ENCODE measurements at places on chromosomes 2 and 18.
A peak's percentile ranks its signal among the peaks of the same experiment; 100 is the strongest.

DNA sequence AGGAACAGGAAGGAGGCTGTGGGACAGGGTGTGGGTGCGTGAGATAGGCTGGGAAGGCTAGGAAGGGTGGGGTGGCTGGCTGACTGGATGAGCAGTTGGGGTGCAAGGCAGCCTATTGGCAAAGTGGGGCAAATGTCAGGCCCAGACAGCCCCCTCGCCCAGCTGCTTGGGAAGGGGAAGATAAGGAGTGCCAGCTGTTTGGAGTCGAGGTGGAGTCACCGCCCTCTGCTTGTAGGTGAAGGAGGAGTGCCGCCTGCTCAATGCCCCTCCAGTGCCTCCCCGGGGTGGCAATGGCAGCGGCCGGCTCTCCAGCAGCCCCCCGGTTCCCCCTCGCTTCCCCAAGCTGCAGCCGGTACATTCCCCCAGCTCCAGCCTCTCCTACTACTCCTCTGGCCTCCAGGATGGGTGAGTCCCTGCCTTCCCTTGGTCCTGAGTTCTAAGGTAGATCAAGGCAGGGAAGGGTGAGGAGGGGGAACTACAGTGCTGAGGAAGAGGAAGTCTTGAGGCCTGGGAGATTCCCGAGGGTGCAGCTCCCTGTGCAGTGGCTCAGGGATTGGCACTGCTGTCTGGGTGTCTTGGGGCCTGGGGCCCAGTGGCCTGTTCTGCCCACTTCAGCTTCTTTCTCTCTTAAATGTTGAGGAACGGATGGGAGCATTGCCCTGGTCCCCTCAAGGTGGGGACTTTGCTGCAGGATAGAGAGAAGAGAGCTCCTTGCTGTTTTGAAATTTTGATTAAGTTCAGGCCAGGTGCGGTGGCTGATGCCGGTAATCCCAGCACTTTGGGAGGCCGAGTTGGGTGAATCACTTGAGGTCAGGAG lies 13.3 kb downstream of the GAREM2 start:
- no peak for DNase-seq

DNA sequence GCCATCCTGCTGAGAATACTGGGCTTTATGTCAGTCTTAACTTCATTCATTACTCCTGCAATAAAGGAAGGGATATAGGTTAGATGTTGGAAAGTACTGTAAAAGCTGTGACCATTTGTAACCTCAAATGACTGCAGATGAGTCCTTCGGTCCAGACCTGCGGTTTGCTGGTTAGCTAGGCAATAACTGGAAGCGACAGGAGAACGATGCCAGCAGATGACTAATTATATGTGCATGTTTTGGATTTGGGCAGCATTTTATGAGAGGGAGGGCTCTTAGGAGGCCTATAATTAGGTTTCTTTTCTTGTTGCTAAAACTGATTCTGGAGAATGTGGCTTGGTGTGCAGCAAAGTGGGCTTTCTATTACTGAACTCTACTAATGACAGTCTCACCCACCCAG lies 205.6 kb downstream of the TMEM182 start:
- DNase-seq, result no peak

DNA sequence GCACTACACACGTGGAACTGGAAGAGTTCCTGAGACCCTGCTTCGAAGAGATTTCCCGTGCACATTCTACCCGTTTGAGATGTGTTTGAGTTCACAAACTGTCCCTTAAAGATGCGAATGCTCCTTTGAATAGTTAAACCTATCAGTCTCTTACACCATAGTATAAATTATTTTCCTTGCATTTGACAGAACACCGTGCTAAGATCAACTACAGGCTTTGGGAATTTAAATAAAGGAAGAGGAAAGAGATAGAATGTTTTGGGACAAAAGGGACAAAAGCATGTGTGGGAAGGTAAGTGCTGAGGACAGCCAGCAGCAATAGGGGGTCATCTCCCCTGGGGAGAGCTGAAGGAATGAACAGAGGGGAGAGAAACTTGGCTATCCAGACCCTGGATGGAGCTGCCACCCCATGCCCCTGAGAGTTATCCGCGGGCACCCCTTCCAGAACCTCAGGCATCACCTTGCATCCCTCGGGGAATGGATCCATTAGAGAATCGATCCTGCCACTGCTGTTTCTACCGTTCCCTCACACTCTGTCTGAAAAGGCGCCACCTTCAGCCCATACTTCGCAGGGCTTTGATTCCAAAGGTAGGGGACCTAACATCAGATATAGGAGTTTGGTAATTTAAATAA lies 888 bp upstream of the ADCY3 start:
- no peak for DNase-seq

GRCh38 chr2:215693193-215693998 lies 257.5 kb upstream of the FN1 start:
- DNase-seq, result no peak

- no peak for DNase-seq
Observed at GRCh38 chr2:171393487-171393886, 40.3 kb downstream of the METTL8 start.

- no peak for DNase-seq
Observed at GRCh38 chr2:181457741-181458425, 697 bp downstream of the ITGA4 start.

DNA sequence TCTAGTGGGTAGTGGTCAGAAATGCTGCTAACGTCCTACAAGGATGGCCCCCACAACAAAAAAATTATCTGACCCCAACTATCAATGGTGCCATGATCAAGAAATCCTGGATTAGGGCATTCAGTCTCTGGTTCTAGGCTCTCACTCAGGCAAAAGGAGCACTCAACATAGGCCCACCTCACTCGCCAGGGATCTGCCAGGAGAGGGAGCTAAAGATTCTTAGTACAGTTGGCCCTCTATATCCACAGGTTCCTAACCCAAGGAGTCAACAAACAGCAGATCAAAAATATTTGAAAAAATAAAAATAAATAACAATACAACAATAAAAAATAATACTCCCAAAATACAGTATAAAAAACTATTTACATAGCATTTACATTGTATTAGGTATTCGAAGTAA lies 10.0 kb downstream of the SLC4A5 start:
- DNase-seq, result peak; percentile 30

GRCh38 chr18:12044591-12044990 lies 49.1 kb upstream of the ANKRD62 start:
- no peak for DNase-seq

DNA sequence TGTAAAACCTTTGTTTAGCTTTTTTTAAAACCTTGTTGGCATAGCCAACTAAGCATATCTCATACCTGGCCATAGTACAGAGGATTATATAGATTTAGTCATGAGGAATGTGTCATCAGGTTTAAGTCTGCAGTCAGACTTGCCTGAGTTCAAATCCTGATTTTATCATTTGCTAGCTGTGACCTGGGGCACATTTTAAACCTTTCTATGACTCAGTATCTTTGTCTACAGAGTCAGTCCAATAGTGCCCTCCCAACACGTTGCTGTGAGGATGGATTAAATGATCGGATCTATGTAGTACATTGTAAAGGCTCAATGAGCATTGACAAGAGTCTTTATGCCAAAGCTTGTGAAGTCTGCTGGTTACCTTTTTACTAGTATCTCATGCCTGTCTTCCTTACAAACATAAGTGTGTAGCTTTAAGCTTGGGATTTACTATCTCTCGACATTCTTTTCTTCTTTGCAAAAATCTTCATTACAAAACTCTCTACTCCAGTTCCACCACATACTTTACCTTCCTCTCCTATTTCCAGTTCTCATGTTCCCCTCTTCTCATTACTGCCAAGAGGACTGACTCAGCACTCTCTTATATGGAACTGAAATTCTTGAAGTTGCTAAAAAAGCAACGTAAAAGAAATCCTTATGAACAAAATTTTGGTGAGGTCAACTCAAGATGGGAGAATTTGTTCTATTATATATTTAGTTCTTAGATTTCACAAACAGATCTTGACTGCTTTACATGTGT lies 68.1 kb upstream of the RBMS1 start:
- no peak for DNase-seq

GRCh38 chr2:143704451-143705106 lies 575.4 kb downstream of the ARHGAP15 start:
- no peak for DNase-seq

DNA sequence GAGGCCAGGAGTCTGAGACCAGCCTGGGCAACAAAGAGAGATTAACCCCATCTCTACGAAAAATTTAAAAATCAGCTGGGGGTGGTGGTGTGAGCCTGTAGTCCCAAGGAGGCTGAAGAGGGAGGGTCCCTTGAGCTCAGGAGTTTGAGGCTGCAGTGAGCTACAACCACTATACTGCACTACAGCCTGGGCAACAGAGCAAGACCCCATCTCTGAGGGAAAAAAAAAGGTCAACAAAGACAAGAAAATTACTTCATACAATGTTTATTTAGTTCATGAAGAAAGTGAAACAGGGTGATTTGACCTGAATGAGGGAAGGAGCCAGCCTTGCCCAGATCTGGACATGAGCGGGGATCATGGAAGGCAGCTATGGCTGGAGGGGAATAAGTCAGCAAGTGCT lies 59.1 kb downstream of the TMEM163 start:
- DNase-seq, result no peak
